ENCODE measurements at places on chromosomes 3 and 15. TPM values are rescaled to one million over a fixed set of nuclear protein-coding genes. Genes with fewer than 3 reads are reported as not detected.

DNA sequence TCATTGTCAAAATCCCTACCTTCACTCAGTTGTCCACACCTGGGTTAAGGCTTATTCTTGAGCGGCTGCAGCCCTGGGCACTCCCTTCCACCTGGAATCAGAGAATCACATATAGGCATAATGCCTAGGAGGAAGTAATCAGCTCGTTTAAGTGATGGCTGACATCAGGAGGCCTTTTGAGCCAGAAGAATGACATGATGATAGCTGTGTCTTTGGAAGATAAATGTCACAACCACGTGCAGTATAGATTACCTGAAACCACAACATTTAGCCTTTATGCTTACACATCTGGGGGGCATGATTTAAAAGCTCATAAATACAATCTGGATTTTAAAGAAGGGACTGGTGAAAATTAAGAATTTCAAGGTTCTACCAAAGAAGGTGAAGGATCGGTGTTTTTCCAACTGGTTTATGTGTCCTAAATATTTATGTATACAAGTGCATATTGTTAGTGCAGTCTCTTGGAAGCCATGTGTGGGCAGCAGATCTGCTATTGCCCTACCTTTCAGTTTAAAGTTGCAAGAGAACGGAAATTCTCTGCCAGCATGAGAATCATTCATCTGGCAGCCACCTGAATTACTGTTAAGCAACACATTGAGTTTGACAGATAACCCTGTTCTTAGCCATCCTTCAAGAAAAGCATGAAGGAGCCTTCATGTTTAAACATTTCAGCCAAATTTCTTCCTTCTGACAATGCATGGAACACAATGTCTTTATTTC, 163.4 kb upstream of the NR2E3 start:
- no peak for DNase-seq

Gene DCLK3
- total RNA-seq = not detected

- peak; percentile 59 for DNase-seq
Measured at GRCh38 chr3:43190670-43191069, 84.8 kb upstream of the POMGNT2 start.

Gene CSPG4
- total RNA-seq = 13.4 TPM

DNA sequence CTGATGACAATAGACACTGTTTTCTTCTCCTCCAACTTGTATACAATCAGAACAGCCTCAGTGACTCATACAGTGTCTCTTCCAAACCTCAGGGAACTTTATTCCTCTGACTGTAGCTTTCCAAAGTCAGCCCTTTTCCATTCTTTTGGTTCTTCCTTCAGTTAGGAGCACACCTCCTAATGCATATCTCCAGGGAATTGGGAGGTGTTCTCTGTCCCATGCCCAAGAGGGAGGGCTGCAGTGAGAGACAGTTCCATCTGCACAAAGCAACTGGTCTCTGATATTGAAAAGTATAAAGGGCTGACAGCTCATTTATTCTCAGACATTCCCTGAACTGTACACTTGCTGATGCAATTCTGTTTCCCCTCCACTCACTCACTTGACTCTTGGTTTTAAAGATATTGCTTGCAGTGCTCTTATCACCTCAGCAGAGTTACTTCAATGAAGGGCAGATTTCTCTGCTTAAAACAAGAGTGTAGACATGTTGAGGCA, 337.8 kb upstream of the TBC1D5 start:
- no peak for DNase-seq

DNA sequence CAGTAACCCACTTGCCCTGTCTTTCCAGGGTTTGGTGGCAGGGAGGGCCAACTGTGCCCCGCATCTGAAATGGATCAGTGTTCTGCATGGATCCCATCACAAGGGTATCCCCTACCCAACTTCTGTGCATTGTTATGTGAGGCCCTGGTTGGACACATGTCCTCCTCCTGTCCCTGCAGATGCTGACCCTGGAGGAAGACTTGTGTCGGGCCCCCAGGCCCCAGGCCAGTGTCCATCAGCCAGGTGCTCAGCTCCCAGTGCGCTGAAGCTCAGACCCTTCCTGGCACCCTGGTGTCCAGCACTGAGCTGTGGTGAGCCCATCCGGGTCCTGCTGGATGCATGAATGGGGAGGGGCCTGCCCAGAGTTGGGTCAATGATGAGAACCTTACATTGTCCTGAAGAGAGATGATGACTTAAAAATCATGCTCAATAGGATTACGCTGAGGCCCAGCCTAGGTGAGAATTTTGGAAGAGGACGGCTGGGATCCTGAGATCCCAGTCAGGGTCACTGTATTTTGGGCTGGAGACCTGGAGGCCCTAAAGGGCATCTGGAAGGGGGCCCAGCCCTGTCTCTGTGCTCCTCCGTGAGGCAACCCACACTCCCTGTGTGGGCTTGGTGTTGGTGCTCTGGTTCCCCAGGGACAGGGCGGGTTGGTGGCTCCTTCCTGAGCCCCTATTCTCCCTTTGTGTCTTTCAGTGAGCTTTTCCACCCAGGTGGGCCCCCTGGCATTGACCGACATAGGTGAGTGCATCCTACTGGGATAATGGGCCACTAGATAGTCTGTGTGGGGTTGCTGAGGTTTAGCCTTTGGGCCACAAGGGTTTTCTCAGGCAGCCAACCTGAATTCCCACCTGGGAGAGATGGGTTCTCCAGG, 199.1 kb downstream of the UBE3A start:
- no peak for DNase-seq

Measured in MG63 (cell line).